Activated naive CD4-positive, alpha-beta T cell treated with anti-CD3 and anti-CD28 coated beads, Interleukin-2, amount 10 ng/mL, durations not matched to agents 7 days and 5 days (primary cell): ENCODE measurements at places on chromosomes 6 and 20.

- no peak for DNase-seq
- no peak overlapping the region for H3K4me3 ChIP-seq
- H3K4me1 ChIP-seq: no peaks in the 10 kb centered on the region
Measured at GRCh38 chr6:46867411-46867810, 54.3 kb downstream of the ADGRF5 start.

DNA sequence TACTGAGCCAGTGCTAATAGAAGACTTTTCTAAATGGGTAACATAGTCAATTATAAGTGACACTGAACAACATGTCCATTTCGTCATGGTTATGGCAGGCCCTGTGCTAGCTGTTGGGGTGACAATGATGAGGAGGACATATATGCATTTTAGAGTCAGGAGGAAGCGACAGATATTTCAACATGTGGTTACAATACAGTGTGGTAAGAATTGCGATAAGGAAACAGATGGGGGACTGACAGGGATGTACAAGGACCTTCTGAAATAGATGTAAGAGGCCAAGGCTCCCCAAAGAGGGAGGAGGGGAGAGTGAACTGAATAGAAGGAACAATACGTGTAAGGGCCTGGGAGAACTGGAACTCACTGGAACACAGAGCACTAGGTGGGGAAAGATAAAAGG lies 11.7 kb downstream of the MMP24 start:
- DNase-seq: no peak
- H3K36me3 ChIP-seq: peaks cover 2% of the 10 kb centered on the region
- H3K27ac ChIP-seq: no peak overlapping the region
- peaks cover 10% of the 10 kb centered on the region for H3K27me3 ChIP-seq

DNA sequence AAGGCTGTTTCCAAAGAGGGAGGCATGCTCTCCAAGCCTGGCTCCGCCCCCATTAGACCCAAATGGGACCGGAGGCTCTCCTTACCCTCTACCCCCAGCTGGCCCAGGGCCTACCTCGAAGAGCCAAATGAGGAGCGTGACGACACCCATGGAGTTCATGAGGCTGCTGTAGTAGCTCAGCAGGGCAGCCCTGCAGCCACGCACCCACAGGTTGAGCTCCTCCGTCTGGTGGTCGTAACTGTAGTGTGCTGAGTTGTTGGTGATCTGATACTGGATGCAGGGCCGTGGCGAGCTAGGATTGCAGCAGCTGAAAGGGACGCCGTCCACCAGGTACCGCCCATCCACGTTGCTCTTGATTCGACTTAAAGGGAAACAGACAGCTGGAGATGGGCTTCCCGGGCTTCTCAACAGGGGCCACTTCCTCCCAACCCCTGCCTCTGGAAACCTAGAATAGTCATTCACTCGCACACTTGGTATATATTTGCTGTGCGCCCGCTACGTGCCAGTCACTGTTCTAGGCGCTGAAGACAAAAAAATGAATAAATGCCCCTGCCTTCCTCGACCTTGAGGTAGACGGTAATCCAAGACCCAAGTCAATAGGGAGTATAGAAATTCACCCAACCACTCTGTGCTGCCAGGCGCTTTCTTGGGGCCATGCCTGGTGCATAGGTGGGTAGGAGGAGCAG lies 18.0 kb downstream of the PRPH2 start:
- H3K4me1 ChIP-seq: no peaks in the 10 kb centered on the region
- no peak for DNase-seq
- H3K4me3 ChIP-seq: no peak overlapping the region
- H3K27ac ChIP-seq: peak overlapping the region; percentile 58

DNA sequence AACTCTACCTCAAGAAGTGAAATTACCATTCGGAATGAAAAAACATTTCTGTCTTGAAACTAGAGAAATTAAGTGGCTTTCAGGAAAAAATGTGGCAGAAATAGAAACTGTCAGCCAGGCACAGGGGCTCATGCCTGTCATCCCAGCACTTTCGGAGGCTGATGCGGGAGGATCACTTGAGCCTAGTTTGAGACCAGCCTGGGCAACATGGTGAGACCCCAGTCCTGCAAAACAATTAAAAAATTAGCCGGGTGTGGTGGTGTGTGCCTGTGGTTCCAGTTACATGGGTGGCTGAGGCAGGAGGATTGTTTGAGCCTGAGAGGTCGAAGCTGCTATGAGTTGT lies 7.1 kb upstream of the TMEM181 start:
- no peaks in the 10 kb centered on the region for H3K36me3 ChIP-seq
- H3K4me3 ChIP-seq: no peak overlapping the region
- no peak for DNase-seq
- no peak overlapping the region for H3K27ac ChIP-seq
- H3K4me1 ChIP-seq: peaks cover 9% of the 10 kb centered on the region

GRCh38 chr6:77373955-77374354 lies 89.3 kb downstream of the HTR1B start:
- no peak overlapping the region for H3K4me3 ChIP-seq
- H3K4me1 ChIP-seq: no peaks in the 10 kb centered on the region
- H3K36me3 ChIP-seq: no peaks in the 10 kb centered on the region

DNA sequence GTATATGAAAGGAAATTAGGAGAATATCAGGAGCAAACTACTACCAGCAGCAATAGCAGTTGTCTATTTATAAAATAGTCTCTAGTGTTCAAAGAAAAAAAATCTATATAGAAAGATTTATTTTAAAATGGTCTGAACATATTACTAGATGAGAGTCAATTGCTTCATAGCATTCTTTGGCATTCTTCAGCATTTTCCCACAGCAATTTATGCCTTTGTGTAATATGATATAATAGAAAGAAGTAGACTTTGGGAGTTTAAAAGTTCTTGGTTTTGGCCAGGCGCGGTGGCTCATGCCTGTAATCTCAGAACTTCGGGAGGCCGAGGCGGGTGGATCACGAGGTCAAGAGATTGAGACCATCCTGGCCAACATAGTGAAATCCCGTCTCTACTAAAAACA lies 157.0 kb upstream of the PLN start:
- H3K4me3 ChIP-seq: no peak overlapping the region
- no peaks in the 10 kb centered on the region for H3K36me3 ChIP-seq
- H3K27ac ChIP-seq: no peak overlapping the region

GRCh38 chr20:54167909-54168872 lies 5.6 kb downstream of the CYP24A1 start:
- no peak overlapping the region for H3K4me3 ChIP-seq
- H3K36me3 ChIP-seq: no peaks in the 10 kb centered on the region
- H3K27me3 ChIP-seq: peaks cover 75% of the 10 kb centered on the region
- peaks cover 9% of the 10 kb centered on the region for H3K4me1 ChIP-seq
- H3K27ac ChIP-seq: no peak overlapping the region

GRCh38 chr6:159461266-159461665 lies 231.8 kb downstream of the SOD2 start:
- H3K4me1 ChIP-seq: no peaks in the 10 kb centered on the region
- H3K4me3 ChIP-seq: no peak overlapping the region
- H3K27me3 ChIP-seq: peaks cover 10% of the 10 kb centered on the region
- H3K27ac ChIP-seq: no peak overlapping the region
- H3K36me3 ChIP-seq: no peaks in the 10 kb centered on the region
